Stimulated activated naive CD4-positive, alpha-beta T cell treated with Interleukin-2 at 50 U/mL for 16 hours (primary cell): ENCODE measurements at places on chromosomes 3 and 15.

- no peak for DNase-seq
These were observed 1.4 kb downstream of the NDUFB4 start for GRCh38 chr3:120597445-120598049.

DNA sequence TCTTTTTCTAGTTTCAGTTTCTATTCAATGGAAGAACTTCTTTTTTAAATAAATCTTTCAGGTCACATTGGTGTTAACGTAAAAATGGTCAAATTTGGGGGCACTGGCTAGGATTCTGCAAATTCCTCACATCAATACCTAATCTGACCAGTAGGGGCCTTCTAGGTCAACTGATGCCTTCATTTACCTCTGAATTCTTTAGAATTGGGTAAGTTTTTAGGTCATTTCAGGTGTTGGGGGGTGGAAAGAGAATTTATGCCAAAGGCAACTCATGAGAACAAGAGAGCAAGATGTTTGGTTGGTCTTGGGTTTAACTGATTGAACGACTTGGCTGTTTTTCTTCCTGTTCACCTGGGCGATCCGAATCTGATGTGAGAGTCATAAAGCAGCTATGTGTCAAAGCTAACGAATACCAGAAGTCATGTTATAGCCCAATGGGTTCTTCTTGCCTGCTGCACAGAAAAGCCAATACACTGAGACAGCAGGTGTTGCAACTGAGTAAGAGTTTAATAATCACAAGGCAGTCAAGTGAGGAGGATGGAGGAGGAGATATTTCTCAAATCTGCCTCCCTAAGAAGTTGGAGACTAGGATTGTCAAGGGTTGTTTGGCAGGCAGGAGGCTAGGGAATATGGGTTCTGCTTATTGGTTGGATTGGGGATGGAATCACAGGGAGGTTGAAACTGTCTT is 15.3 kb downstream of the LRRC49 start:
- no peak for DNase-seq

DNA sequence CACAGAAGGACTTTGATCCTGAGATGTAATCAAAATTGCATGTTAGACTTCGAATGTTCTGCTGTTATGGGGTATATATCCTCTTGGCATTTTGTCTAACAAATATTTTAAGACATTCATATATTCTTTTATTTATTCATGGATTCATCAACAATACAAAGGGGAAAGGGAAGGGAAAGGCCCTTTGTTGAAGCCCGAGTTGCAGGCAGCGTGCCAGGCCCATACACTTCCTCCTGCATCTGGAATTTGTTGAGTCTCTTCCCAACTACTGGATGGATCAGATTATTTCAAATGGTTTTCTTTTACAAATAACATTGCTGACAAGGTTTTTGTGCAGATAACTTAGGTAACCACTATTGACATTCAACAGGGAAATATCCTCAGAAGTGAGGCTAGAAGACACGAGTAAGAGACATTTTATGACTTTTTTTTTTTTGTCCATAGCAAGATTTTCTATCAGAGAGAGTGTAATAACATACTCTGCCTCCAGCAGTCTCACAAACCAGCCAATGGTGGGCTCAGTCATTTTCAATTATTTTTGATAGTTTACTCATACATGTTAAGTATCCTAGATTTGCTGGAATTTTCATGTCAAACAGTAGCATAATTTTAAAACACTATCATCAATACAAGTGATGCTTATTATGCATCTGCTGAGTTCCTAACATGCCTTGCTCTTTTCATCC is 94.3 kb downstream of the RPL39L start:
- no peak for DNase-seq

GRCh38 chr3:36197151-36197550 is 183.2 kb upstream of the STAC start:
- no peak for DNase-seq

DNA sequence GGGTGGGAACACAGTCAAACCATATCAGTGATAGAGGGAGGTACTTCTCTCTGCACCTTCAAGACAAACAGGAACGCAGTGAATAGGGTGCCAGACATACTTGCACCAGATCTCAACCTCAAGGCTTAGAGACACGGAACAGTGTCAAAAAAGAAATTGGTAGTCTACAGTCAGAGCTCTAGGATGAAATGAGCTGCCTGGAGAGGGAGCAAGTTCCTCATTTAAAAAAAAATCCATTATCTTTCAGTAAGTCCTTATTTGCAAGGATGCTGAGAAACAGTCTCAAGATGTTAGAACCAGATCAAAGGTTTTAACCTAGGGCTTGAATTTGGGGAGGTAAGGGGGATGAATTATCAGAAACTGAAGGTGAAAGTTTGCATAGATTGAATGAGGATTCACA is 20.2 kb upstream of the LMCD1 start:
- no peak for DNase-seq

GRCh38 chr15:58523634-58524033 is 91.8 kb downstream of the LIPC start:
- no peak for DNase-seq

DNA sequence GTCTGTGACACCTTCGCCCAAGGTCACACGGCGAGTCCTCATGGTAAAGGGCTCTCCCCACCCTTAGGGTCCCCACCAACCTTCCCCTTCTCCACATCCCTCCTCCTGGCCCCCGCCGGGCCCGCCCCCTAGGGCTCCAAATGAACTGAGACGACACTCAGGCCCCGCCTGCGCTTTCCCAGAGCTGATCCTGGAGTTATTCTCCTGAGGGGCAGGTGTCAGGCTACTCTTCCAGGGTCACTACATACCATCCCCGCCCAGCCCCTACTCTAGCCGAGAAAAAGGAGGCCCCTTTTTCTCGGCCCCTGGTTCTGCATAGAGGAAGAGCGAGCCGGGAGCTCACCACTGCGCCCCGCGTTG is 292 bp downstream of the USP4 start:
- DNase-seq, result peak; percentile 35

DNA sequence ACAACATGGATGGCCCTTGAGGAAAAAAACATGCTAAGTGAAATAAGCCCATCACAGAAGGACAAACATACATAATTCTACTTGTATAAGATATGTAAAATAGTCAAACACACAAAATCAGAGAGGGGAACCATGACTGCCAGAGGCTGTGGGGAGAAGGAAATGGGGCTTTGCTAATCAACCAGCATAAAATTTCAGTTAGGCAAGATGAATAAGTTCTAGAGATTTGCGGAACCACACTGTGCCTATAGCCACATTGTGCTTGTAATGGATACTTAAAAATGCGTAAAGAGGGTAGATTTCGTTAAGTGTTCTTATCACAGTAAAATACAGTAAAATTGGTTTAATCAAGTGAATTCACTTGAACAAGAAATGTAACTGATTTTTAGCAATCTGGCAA is 33.7 kb upstream of the SPTBN5 start:
- no peak for DNase-seq

DNA sequence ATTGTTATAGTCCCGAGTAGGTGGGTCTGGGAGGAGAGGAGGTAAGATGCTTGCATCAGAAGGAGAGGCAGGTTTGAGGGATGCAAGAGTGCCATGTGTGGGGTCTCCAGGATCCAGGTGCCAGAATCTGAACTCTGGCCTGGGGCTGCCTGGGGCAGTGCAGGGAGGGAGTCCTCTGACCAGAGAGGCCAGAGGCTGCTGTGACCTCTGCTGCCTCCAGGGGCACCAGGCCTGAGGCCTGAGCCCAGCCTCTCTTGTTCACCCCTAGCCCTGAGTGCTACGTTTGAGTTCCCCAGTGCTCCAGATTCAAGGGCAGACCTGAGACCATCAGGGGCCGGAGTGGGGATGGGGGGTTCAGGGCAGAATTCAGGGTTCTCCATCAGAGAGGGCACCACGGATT is 7.4 kb downstream of the SLC38A3 start:
- DNase-seq, result no peak
